Activated CD4-positive, alpha-beta T cell treated with anti-CD3 and anti-CD28 coated beads, Interleukin-2, amount 10 ng/mL, durations not matched to agents 7 days and 5 days (primary cell): ENCODE measurements at places on chromosomes 3 and 15.

GRCh38 chr15:34642247-34642646 lies 58.8 kb upstream of the GOLGA8B start:
- no peak for DNase-seq

GRCh38 chr3:10206166-10206511 lies 41.4 kb downstream of the IRAK2 start:
- DNase-seq, result no peak

DNA sequence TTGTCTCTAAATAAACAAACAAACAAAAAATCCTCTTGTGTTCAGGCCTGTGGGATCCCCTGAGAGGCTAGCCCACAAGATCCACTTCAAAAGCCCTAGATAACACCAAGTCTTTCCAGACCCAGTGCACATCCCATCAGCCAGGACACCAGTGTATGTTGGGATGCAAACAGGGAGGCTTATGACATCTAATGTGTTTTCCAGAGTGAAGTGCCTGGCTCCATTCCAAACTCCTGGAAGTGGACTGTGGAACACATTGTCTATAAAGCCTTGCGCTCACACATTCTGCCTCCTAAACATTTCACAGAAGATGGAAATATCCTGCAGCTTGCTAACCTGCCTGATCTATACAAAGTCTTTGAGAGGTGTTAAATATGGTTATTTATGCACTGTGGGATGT lies 57.0 kb downstream of the MLH1 start:
- DNase-seq, result no peak

GRCh38 chr3:144390786-144391185 lies 419.2 kb downstream of the DIPK2A start:
- no peak for DNase-seq

- DNase-seq, result no peak
These were observed 4.9 kb downstream of the OXTR start for GRCh38 chr3:8764528-8764927.

- no peak for DNase-seq
These were observed 86.6 kb upstream of the PPIB start for GRCh38 chr15:64249406-64249805.

DNA sequence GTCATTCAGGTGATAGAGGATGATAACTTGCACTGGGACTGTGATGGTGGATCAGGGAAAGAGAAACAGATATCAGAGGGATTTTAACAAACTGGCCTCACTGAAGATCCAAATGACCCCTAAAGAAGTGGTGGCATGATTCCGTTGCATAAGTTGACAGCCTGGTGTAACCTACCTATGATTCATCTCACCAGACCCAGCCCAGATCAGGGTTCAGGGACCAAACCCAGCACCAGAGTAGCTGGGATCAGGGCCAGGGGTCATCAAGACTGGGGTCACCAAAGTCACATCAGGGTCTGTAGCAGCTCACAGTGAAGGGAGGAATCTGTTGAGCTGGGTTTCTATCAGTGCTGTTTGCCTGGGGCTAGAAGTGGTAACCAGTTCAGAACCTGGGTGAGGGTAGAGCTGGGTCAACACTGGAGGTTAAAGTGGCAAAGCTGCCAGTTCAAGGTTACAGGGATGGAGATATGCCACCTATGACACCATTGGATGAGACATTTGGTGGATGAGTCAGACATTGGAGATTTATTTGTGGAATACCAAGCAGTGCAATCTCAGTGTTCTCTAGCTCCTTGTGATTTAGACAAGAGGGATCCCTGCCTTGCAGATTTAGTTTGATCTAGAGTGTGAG lies 35.9 kb downstream of the CASR start:
- no peak for DNase-seq

DNA sequence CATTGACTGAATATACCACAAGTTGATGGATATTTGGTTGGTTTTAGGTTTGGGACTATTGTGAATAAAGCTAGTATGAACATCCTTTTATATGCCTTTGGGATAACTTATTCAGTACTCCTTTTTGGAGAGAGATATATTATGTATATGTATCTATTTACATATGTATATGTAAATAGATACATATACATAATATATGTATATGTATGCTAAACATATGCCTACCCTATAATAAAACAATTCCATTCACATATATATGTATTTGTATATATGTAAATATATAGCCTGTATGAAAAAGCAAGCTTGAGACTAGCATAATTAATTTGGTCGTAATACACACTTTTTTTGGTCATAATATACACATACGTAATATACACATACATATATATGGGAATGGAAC lies 15.8 kb upstream of the GASK1A start:
- no peak for DNase-seq

DNA sequence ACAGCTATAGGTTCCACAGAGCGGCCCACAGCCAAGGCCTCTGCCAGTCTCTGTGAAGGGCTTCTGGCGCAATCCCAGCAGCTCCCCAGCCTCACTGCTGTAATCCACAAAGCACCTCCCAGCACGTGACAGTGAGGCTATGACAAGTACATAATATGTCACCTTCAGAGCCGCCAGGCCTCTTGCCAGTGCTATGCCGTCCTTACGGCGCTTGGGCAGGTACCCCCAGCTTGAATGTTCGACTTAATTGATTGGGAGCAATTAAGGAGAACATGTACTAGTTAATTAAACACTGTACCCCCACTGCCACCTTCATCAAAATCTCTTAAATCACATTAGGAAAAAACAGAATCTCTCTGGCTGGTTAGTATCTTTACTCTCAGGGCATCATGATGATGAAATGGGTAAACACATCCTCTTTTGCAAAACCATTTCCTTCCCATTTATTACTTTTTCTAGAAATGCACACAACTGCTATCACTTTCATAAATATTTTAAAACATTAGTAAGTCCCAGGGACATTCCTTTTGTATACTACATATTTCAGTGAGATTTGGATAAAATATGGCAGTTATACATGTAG lies 169.9 kb downstream of the XXYLT1 start:
- no peak for DNase-seq

DNA sequence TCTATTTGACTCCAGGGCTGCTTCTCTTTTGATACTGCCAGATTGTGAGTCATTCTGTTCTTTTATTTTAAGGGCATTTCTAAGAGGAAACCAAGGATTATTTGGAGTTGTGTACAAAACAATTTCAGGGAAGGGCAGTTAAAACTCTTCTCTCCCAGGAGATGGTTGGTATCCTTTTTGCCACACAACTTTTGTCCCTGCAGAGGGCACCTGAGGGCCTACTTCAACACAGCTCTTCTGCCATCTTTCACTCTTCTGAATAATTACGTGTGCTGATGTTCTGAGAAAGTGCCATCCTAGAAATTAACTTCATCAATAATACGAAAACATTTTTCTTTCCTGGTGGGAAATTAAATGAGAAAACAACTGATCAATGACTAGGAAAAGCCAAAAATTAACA lies 75.7 kb upstream of the GADL1 start:
- DNase-seq, result no peak

DNA sequence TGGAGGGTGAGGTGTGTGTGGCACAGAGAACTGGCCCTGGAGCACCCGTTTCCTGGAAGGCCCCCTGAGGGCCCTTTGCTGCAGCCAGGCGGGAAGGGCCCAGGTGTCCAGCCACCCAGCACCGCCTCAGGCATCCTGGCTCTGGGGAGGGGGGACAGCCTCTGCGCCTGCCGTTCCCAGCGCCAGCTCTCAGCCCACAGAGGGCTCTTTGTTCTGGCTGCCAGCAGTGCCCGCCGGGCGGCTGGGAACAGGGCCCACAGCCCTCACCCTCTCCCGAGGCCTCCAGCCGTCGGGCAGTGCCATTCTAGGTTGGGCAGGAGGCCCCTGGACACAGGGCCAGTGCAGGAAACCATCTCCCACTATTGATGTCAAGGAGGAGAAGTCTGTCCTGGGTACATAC lies 8.3 kb downstream of the SLC38A3 start:
- no peak for DNase-seq

GRCh38 chr15:91253605-91254004 lies 153.5 kb downstream of the SV2B start:
- no peak for DNase-seq

DNA sequence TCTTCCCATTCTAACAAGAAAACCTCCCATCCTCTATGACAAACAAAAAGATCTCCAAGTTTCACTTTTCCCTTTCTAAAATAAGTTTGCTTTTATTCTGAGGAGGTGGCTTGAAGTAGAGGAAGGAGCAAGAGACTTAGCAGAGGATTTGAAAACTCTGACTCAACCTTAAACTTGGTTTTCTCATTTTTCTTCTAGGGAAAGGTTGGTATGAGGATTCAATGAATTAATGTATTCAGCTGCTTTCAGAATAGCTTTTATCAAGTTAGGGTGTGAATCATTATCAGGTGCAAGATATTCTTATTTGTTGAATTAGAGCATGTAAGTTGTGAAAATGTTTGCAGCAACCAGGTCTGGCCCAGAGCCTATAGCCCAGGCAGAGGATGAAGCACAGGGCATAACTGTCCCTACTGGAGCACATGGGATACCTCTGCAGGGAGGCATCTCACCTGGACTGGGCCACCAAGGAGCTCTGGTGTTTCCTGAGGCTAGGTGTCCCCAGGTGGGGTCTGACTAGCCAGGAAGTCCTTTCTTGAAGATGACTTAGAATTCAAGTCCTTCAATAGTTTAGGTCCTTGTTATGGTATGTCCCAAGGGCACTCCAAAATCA lies 42.3 kb downstream of the SATB1 start:
- DNase-seq, result no peak

DNA sequence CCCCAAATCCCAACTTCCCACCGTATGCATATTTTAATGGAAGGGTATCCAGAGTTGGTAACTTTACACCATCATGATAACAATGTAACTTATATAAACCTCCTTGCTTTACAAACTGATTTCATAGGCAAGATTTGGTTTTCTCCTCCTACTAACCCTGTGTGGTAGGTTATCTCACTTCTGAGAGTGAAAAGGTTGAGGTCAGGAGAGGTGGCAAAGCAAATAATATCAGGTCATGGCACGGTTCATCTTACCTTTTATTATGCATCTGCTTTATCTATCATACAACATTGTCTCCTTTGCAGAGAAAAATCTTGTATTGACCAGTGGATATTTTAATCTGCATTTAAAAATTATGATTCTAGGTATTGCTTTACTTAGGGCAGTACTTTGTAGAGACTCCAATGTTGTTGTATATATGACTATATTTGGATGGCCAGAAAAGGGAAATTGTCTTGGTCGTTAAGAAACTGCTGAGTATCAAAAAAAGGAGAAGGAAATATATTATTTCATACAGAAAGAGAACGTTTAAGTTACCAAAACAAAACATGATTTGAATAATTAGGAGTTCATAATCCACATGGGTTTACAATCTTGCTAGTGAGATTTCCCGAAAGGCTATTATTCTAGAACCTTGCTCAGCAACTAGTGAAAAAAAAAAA lies 30.4 kb downstream of the NFKBIZ start:
- no peak for DNase-seq

- DNase-seq, result no peak
These were observed 25.3 kb downstream of the CMSS1 start for GRCh38 chr3:99842826-99843589.

DNA sequence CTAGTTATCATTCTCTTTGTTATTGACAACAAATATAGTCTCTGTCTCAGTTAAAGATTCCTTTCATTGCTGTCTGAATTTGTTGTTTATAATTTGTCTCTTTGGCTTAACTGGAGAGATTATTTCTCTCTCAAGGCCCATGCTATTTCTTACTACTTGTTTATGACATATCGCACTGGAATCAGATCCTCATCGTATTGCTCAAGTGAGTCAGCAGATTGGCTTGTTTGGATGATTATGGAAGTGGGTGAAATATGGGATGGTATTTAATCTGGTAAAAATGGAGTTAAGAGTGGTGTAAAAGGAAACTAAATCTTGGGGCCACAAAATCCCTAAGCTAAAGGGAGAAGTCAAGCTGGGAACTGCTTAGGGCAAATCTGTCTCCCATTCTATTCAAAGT lies 613.1 kb downstream of the SI start:
- DNase-seq, result no peak

DNA sequence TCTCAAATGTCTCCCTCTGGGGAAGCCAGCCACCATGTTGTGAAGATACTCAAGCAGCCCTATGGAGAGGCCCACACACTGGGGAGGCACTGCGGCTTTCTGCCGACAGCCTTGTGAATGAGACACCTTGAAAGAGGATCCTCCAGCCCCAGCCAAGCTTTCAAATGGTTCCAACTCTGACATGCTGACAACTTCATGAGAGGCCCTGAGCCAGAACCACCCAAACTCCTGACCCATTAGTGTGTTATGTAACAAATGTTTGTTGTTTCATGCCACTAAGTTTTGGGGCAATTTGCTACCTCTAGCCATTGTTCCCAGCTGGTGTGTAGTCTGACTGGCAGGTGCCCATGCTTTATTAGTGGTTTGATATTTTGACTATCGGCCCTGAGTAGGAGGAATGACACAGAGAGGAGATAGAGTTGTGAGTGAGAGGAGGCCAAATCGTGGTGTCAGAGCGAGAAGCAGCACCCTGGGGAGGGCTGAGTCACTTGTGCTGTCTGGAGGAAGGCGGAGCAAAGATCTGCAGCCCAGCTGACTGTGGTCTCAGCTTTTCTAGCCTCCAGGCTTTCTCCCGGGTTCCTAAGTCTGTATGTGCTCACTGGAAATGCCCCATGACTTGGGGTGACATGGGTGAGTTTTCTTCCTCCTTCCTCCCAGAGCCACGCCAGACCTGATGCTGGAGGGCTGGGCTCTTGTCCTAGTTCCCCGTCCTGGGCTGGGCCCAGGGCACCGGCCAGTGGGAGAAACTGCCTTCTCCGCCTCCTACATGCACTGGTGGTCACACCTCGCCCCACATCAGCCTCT lies 56.7 kb upstream of the BLM start:
- DNase-seq, result peak; percentile 81

- no peak for DNase-seq
These were observed 691.5 kb upstream of the ARPP21 start for GRCh38 chr3:34947834-34948233.

GRCh38 chr3:100141586-100141985 lies 27.3 kb upstream of the FILIP1L start:
- no peak for DNase-seq

- DNase-seq, result no peak
These were observed 143.4 kb downstream of the CHSY1 start for GRCh38 chr15:101108461-101108775.

GRCh38 chr3:177358091-177358976 lies 161.1 kb upstream of the TBL1XR1 start:
- DNase-seq, result peak; percentile 66

DNA sequence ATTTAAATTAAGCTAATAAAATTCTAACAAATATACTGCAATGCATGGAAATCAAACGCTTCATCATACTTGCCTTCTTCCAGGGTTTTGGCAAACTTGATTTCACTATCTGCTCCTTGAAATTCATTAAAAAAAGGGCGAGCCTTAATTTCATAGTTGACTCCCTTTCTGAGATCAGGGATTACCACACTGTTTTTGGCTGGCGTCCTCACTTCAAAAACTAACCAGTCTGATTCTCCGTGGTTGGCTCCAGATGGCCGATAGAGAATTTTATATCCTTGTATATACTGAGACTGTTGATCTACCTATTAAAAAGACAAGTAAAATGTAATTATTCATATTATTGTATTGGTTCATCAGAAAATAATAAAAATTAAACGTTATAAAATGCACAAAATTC lies 1106.8 kb downstream of the ROBO1 start:
- DNase-seq, result no peak

DNA sequence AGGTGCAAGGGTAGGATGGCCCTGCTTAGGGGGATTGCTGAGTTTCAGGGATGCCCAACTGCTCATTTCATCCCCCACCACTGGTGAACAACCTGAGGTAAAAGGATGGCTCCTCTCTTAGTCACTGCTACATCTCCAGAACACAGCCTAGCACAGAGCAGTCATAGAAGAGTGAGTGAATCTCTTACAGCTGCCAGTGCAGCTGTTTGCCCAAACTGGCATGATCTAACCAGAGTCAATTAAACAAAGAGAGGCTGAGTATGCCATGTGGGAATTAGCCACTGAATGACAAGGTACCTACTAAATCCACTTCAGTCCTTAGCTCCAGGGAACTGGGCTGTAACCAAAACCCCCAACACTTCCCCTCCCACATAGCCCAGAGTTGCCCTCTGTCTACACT lies 6.8 kb upstream of the NCKIPSD start:
- DNase-seq, result no peak
